ENCODE measurements at places on chromosomes 2 and 18.

- DNase-seq, result no peak
These were observed 7.5 kb upstream of the RMDN2 start for GRCh38 chr2:37917281-37918228.

DNA sequence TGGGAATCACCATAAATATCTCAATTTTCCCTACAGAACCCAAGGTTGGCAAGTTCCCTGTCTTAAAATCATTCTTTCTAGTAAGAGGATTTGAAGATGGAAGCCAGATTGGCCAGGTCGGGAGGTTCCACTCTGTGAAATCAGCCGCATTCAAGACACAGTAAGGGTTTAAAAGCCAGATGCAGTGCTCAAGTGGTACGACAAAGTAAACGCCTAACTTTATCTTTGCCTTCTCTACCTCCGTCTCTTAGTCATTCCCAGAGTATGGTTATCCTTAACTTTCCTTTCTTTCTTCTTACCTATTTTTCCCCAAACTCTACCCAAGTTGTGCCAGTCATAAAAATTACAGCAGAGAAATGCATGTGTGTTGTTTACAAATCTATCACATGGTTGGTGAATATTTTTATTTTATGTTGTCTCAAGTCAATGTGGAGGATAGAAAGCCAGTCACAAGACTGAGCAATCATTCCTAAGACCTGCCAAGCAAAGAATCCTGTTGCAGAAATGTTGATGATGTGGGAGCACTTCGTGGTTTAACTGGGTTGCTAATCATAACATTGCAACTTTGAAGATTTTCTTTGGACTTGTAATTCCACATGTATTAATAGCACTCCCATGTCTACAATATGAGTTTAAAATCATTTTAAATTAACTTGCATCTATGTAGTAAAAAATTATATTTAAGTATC, 62.6 kb downstream of the SLC40A1 start:
- no peak for DNase-seq

GRCh38 chr2:182355815-182356214, 71.0 kb downstream of the PDE1A start:
- no peak for DNase-seq

- DNase-seq, result no peak
These were observed 439.0 kb downstream of the FBXO15 start for GRCh38 chr18:73708591-73708990.

- DNase-seq, result no peak
These were observed 40.6 kb upstream of the ZC3H15 start for GRCh38 chr2:186445506-186445905.

DNA sequence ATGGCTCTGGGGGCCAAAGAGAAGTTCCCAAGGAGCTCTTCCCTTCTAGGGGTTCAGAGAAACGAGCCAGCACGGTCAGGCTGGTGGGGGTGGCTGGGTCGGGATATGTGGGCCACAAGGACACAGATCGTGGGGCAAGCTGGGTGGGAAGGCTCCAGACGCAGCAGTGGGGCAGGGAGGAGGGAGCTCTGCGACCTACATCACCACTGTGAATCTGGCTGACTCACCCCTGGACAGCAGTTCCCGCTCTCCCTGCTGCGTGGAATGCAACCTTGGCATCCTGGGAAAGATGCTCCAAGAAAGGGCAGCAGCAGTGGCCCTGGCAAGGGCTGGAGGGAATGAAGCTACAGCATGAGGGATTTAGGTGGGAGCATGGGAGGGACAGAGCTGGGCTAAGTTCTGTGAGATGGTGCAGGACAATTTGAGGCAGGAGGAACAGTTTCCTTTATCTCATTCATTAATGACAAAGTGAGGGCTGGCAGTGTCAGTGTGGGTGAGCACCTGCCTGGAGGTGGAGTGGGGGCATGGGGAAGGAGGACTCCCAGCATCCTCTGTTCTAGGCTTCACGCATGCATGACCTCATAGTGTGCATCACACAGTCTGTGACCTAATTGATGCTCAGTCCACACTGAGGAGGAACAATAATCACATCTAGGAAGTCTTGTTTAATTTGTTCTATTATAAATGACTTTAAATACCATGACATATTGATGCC, 25.0 kb downstream of the CELF4 start:
- DNase-seq, result no peak

DNA sequence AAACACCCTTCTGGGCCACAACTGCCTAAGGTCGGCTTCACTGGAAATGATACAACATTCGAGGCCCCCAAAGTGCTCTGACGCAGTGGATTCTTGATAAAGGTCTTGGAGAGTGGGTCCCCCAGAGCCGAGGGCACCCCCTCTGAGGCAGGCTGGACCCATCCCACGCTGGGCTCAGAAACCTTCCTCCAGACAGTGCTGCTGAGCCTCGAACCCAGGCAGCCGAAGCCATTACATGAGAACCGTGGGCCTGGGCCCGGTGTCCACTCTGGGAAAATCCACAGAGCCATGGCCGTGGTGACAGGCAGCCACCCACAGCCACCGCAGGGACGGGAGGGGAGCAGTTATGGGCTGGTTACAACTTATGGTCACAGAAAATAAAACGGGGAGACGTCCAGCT, 81.4 kb upstream of the ID2 start:
- DNase-seq, result no peak

DNA sequence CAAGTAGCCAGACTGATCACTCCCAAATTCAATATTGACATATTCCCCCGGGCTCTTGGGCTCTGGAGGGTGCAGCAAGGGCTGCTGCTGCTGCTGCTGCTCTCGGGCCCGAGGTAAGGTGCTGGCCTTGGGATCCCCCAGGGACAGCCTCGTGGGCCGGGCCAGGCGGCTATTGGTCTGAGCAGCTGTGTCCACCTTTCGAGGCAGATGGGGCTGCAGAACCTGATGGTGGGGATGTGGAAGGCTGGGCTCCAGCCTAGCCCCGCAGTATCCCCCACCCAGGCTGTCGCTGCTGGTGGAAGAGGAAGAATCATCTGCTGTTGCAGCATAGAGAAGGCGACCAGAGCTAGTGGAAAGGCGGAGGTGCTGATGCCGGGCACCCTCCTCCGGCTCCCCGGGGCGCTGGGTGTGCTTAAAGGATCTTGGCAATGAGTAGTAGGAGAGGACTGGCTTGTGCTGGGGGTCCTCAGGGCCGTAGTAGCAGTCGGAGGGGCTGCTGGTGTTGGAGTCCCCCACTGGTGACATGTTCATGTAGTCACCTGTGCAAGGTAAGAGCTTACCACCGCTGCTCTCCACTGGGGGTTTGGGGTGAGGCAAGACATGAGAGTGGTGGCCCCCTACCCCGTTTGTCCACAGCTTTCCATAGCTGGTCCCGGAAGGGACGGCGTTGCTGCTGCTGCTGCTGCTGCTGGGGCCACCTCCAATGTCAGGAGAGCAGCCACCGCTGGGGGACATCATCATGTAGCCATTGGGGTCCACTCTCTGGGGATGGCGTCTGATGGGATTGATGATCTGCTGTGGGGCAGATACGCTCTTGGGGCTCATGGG, 3.4 kb downstream of the IRS1 start:
- no peak for DNase-seq

- no peak for DNase-seq
These were observed 1249.0 kb upstream of the FAM98A start for GRCh38 chr2:34848132-34848531.

- DNase-seq, result no peak
These were observed 46.2 kb upstream of the B3GNT2 start for GRCh38 chr2:62149708-62150107.

- DNase-seq, result no peak
These were observed 7.6 kb downstream of the POU3F3 start for GRCh38 chr2:104861351-104862057.

GRCh38 chr18:25497151-25497794, 145.3 kb upstream of the ZNF521 start:
- no peak for DNase-seq

DNA sequence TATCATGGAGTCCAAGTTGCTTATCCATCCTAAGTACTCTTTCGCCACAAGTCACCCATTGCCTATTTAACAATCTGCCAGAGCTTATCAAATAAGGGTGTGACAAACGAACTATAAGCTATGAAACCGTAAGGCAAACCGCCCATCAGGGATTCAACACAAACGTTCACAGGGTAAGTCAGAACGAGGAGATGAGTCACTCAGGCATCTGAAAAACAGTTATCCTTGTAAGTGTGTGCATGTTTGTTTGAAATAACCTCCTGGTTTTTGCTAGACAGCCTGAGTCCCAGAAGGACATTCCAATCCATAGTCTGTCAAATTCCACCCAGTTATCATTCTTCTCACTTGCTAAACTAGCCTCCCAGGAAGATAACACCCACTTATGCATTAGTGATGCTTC, 299.1 kb downstream of the PAX3 start:
- no peak for DNase-seq

DNA sequence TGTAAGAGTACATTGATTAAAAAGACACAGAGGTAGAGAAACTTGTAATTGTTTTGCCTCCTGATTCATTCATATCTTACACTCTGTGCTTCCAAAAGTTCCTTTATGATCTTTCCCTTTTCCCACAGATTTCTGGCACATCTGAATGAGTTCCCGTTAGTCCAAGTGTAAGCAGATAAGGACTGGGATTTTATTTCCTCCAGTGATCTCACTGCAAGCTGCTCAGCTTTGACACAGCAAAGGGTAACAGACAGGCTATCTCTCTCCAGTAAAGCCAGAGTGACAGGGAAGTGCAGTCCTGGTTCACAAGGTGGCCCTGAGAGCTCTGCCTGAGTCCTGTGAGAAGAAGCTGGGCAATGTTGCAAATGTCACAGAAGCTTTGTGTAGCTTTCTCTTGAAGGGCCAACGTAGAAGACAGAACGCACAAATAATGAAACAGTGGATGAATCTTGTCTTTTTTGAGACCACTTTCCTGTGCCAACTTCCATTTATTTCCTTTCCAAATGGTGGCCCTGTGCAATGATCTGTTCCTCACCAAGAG, 32.5 kb upstream of the KCNE4 start:
- DNase-seq, result no peak

GRCh38 chr2:68857855-68858456, 13.2 kb downstream of the BMP10 start:
- DNase-seq, result no peak

DNA sequence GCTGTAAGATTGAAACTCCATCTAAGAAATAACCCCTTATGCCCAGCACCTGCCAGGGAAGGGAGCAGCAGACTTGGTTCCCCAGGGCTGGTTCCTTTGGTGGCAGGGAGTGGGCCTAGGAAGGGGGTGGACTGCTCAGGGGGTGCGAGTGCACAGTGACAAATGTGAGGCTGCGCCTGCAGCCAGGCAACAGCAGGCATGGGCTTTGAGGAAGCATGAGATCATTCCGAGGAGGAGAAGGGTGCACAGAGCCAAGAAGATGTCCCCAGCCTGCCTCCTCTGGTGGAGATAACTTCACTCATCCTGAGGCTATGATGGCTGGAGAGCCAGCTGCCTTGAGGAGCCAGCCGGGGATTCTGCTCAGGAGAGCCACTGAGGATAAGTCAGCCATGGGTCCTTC, 158.0 kb downstream of the CAPN13 start:
- no peak for DNase-seq

DNA sequence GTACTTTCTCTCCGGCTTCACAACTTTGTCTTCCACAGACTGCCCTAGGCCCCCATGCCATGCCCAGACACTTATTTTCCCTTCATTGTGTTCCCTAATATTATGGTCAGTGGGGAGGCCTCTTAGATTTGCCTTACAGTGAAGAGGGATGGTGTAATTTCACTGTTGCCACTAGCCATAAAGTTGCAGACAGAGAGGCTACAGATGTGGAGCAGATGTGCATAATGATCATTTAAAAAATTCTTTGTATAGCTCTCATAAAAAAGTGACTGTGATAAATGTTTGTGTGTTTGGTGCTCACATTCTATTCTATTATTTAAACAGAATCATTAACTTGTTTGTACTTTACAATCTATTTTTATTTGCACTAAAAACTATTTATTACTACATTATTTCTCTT, 67.5 kb upstream of the FN1 start:
- no peak for DNase-seq

DNA sequence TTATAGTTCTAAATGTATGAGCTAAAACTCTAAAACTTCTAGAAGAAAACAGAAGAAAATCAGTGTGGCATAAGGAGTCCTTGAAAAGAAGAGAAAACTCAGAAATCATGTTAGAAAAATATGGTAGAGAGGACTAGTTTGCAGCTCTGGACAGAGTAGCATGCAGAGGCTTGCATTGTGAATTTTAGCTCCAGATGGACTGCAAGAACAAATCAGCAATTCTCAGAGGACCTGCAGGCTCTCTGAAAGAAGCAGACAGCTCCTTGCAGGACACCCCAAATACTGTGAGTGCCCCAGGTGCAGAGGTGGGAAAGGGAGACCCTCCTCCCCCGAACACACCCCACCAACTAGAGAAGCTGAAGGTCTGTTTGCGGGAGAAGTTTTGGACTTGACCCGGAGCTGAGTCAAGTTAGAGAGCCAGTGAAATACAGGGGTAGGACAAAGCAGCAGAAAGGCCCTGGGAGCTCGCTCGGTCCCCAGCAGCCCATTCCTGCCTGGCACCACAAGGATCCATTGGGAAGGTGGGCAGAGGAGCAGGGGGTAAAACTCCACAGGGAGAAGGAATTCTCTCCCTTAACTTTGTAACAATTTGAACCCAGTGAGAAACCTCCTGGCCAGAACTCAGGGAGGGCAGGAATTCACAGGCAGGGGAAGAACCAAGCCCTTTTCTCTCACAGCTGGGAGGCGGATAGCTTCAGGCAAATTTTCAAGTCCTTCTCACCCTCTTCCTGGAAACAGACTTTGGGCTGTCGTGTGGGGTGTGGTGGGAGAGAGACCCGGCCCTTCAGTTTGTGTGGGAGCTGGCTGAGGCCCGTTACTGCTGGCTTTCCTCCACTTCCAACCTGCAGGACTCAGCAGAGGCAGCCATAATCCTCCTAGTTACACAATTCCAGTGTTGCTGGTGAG, 216.2 kb upstream of the SLC35G4 start:
- DNase-seq, result no peak

DNA sequence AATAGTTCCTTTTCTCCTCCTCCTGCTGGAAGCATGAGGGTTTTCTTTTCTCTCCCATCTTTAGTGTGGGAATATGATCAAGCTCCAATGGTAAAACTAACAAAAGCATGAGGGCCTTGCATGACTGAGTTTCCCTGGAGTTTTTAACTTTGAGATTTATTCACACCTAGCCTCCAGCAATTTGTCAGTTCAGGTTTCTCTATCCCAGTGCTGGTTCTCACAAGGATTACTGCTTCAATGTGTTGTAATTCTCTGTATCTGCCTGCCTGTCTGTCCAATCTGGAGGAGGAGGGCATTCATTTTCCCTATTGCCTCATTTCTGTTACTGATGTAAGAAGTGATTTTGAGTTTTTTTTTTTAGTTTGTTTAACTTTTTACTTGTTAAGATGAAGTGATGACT, 57.6 kb upstream of the RPRM start:
- DNase-seq, result no peak

- no peak for DNase-seq
These were observed 780.6 kb downstream of the MBD2 start for GRCh38 chr18:53443831-53444230.

- peak; percentile 91 for DNase-seq
These were observed 167.5 kb downstream of the UPP2 start for GRCh38 chr2:158269143-158269542.

- DNase-seq, result no peak
These were observed 108.1 kb upstream of the SERPINE2 start for GRCh38 chr2:224147174-224147573.
